Head of caudate nucleus (tissue), 42 donors: ENCODE measurements at places on chromosomes 7 and 10.

DNA sequence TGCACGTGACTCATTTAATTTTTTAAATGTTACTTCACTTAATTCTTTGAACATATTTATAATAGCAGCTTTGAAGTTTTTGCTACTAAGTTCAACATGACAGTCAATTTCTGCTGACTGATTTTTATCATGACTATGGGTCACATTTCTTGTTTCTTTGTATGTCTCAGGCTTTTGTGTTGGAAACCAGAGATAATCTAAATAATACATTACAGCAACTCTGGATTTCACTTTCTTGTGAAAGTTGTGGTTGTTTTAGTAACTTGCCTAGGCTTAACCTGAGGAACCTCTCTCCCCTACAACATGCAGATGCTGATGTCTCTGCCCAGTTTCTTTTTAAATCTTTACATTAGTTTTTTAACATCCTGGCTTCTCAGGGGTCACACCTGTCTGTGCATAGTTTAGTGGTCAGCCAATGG, 180.8 kb downstream of the CCDC71L start:
- DNase-seq, result no peak

DNA sequence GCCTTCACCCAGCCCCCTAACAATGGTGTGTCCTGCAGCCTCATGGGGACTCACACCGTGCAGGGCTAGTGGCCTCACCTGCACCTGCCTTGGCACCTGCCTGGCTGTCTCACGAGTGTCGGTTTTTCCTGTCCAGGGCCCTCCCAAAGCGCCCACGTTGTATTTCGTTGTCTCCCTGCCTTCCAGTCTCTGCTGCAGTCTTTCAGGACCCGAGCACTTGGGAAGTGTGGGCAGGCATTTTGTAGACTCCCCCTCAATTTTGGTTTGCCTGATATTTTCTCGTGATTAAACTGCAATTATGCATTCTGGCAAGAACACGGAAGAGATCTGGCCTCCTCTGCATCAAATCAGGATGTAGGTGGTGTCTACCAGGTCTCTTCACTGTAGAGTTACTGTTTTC, 17.9 kb downstream of the BNIP3 start:
- DNase-seq, result no peak

DNA sequence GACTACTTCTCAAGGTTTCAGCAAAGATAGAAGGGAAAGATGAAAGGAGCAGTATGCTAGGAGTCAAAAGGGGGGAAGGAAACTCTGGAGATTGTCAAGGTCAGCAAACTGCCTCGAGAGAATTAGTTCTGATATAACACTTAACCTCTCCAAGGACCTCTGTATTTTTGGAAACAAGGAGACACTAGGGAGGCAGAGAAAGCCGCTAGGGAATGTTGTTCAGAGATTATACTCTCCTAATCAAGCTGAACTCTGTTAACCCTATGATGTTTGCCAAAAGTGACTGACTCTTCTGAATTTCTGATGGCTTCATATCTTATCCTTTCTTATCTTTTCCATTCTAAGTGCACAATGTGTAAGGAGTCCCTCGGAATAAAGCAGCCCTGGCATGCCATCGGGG, 27.1 kb downstream of the CREM start:
- no peak for DNase-seq

- no peak for DNase-seq
Observed at GRCh38 chr10:117169480-117169879, 27.8 kb upstream of the KCNK18 start.

GRCh38 chr7:40299097-40299496, 164.3 kb downstream of the SUGCT start:
- DNase-seq, result no peak

- DNase-seq, result no peak
Observed at GRCh38 chr10:817371-817770, 114.1 kb downstream of the LARP4B start.

- DNase-seq, result no peak
Observed at GRCh38 chr7:32218154-32218467, 147.9 kb upstream of the PDE1C start.
